ENCODE measurements at places on chromosomes 7 and 10.

- H3K27ac ChIP-seq: no peak overlapping the region
- peaks cover 20% of the 10 kb centered on the region for H3K27me3 ChIP-seq
- H3K4me1 ChIP-seq: peaks cover 21% of the 10 kb centered on the region
- no peak for DNase-seq
- no peaks in the 10 kb centered on the region for H3K36me3 ChIP-seq
Observed at GRCh38 chr10:7403620-7404019, 7.2 kb downstream of the SFMBT2 start.

DNA sequence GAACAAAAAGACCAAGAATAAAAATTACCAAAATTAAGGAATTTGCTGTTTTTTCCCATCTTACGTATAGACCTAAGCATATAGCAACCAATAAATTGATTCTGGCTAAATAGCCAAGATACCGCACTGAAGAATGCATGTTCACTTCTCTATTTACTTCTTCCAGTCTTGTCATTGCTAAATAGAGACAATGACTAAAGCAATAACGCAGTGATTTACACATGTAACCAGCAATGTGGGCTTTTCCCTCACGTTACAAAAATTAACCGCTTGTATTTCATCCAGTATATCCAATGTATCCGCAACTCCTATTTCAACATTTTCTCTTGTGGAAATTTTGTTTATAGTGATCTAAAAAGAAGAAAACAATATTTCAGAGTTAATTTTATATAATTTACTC, 5.6 kb downstream of the TMEM168 start:
- H3K27me3 ChIP-seq: no peaks in the 10 kb centered on the region
- H3K27ac ChIP-seq: no peak overlapping the region
- peaks cover 14% of the 10 kb centered on the region for H3K4me1 ChIP-seq

DNA sequence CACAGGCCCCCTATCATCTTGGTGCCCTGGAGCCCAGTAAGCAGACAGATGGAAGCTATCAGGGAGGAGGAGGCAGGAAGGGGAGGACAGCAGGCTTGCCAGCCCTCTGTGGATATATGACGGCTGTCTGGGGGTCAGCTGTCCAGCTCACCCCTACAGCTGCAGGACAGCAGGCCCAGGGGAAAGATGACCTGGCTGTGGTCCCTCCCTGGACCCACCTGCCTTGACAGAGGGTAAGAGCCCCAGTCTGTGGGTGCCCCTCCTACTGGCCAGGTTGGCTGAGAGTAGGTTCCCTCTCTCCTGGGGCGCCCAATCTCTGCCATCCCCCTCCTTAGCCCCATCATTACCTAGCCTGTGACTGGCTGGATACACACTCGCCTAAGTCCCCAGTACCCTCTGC, 62.5 kb downstream of the C10orf143 start:
- H3K27me3 ChIP-seq: peaks cover 42% of the 10 kb centered on the region
- H3K4me1 ChIP-seq: no peaks in the 10 kb centered on the region
- no peak overlapping the region for H3K4me3 ChIP-seq
- H3K27ac ChIP-seq: no peak overlapping the region
- DNase-seq: no peak

DNA sequence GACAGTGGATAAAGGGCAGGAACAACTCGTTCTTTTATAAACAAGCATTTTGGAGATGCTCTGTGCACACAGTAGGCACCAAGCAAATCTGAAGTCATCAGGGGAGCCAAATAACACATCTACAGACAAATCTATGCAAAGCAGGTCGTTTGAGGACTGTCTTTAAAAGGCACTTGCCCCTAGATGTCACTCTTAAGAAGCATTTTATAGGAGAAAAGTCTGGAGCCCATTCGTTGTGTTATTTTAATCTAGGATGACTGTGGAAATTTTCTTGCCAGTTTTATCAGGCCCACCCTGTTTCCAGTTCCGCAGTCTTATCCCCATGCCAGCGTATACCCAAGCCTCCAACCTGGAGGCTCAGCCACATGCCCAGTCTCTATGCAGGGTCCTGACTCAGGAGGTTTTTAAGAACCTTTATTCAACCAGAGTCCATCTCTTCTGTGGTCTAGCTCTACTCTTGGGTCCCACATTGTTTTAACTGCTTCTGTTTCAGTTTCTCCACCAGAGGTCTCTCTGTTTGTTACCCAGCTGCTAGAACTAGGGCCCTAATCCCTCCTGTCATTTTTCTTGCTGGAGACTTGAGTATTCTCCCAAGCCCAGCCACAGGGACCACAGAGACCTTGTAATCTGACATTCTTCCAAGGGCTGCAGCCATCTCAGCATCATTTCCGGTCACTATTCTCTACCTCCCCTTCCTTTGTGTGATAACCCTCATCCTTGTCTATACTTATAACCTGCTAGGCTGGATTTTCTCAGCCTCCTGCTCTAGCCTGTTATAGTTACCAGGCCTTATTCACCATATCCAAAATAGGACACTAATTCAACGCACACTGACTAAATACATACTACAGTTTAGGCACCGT, 26.7 kb downstream of the PIK3CG start:
- no peaks in the 10 kb centered on the region for H3K36me3 ChIP-seq
- H3K4me1 ChIP-seq: no peaks in the 10 kb centered on the region
- H3K27me3 ChIP-seq: no peaks in the 10 kb centered on the region
- no peak overlapping the region for H3K27ac ChIP-seq

DNA sequence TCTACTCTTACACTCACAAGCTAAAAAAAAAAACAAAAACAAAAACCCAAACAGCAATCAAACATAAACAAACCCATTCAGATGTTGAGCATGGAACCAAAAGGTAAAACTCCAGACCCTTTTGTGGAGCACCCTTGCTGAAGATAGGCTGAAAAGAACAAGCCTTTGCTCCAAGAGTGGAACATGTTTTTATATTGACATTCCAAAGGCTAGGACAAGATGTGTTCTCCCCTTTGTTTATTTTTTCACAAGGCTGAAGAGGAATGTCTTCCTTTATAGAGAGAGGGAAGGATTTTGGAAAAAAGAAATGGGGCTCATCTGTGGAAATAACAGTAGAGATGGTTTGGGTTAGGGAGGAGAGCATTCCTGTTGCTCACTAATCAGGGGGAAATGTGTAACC, 87.2 kb upstream of the ELMO1 start:
- no peaks in the 10 kb centered on the region for H3K4me1 ChIP-seq
- no peaks in the 10 kb centered on the region for H3K27me3 ChIP-seq
- no peaks in the 10 kb centered on the region for H3K36me3 ChIP-seq
- no peak overlapping the region for H3K4me3 ChIP-seq

DNA sequence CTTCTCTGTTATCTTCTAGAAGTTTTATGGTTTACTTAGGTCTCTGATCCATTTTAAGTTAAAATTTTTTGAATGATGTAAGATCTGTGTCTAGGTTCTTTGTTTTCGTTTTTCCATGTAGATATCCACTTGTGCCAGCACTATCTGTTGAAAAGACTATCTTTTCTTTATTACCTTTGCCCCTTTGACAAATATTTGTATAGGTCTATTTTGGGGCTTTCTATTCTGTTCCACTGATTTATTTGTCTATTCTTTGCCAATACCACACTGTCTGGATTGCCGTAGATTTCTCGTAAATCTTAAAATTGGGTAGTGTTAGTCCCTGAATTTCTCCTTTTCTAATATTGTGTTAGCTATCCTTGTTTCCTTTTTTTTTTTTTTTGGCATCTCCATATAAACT, 71.4 kb upstream of the PDSS1 start:
- H3K27ac ChIP-seq: no peak overlapping the region
- peaks cover 9% of the 10 kb centered on the region for H3K4me1 ChIP-seq
- peaks cover 29% of the 10 kb centered on the region for H3K27me3 ChIP-seq
- no peak overlapping the region for H3K4me3 ChIP-seq

Data from esophagus squamous epithelium (tissue), 5 donors.